IMR-90 (cell line): ENCODE measurements at places on chromosomes 5 and 9. TPM values are rescaled to one million over a fixed set of nuclear protein-coding genes. Genes with fewer than 3 reads are reported as not detected.

DNA sequence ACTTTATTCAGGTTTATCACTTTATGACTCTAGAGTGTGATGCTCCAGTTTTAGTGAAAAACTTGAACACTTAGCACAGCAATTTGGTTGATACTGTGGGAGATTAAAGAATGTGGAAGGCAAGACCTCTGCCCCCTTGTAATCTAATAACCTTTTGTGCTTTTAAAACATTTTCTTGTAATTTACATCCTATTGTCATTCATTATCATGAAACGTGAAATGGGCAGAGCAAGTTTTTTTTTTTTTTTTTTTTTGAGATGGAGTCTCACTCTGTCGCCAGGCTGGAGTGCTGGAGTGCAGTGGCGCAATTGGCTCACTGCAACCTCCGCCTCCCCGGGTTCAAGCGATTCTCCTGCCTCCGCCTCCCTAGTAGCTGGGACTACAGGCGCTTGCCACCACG, 1.8 kb downstream of the PAIP2 start:
- no peak for DNase-seq

Gene C9
- not detected in 2 replicates for total RNA-seq

Gene MTX3
- 12.7 and 13.6 TPM in 2 replicates for total RNA-seq

- DNase-seq, result no peak
Observed at GRCh38 chr5:154162539-154163151, 27.9 kb upstream of the GALNT10 start.

Gene PCDHA9
- total RNA-seq, result under 0.01 TPM in 2 replicates

- DNase-seq, result no peak
Observed at GRCh38 chr5:3993856-3994473, 398.3 kb downstream of the IRX1 start.

GRCh38 chr5:171158581-171158980, 150.5 kb upstream of the TLX3 start:
- DNase-seq, result no peak

- no peak for DNase-seq
Observed at GRCh38 chr5:18243846-18244245, 609.6 kb downstream of the TAF11L14 start.

Gene ABCA1
- total RNA-seq, result 43.6 and 52.2 TPM in 2 replicates

GRCh38 chr5:113896789-113897188, 383.3 kb downstream of the YTHDC2 start:
- no peak for DNase-seq

DNA sequence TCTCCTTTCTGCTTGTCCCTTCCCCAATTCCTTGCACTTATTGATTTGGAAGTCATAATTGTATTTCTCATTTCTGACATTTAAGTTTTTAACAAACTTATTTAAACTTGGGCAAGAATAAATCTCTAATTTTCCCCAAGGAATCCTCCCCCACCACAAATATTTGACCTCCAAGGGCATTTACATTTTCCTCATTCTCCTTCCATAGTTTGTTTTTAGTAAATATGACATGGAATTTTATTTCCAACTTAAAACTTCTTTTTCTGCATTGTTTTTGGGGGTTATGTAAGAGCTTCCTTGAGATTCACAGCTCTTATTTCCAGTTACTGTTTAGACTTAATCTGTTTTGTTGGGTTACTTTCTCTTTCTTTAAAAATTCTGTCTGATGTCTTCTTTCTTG, 64.9 kb downstream of the ZNF618 start:
- DNase-seq, result peak; percentile 21

DNA sequence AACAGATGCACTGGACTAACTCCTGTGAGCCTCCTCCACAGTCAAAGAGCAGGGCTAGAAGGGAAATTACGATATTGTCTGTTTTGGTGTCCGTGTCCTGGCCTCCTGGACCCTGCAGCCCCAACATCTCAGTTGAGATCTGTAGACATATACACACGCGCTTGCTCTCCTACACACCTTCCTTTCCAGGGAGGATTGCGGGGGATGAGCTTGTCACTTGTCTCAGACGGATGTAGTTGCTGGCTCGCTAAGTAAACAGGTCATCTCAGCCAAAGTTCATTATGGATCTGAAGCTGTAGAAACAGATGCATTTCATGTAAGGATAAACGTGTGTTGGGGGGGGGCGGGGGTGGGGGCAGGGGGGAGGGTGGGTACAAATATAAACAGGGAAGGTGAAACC, 549.3 kb downstream of the CCDC171 start:
- no peak for DNase-seq

DNA sequence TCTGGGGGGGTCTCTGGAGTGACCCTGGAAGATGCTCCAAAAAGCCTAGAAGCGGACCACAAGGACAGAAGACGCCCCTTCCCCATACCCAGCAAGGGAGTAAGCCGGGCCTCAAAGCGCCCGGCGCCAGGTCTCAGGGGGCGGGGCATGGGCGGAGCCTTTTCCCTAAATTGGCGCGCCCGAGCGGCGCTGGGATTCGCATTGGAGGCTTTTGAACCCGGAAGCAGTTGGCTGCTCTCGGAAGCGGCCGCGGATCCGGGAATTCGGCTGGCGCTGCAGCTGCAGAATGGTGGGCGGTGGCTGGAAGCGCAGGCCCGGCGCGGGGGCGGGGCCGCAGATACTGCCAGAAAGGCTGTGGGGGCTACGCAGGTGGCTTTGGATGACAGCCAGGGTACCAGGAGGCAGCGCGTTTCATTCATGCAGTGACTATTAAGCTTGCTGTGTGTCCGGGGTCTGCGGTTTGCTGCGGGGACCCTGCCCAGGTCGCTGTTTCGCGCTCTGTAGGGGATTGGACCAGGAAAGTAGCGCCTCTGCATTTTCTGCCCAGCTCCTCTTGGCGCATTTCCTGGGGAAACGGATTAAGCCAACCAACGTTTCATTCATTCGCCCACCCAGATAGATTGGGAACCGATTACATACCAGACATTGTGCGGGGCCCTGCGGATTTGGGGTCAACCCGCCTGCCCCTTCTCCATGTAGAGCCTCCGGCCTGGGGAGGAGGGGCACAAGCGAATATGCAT, 83.0 kb upstream of the FREM1 start:
- DNase-seq, result peak; percentile 54

DNA sequence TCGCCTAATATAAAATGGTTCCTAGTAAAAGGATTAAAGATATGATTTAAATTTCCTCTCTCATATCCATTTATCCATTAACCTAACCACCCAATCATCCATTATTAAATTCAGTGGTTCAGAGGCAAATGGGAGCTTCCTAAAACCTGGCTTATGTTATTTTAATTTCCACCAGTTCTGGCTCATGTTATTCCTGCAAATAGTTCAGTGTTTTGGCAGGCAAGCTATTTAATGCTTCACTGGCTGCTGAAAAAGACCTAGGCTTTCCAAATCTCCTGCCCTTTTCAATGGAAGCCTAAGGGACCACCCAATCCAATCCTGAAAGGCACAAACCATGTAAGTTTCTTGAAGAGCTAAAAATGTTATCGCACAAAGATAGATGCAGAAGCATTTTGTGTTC, 52.3 kb downstream of the POC5 start:
- DNase-seq, result no peak

DNA sequence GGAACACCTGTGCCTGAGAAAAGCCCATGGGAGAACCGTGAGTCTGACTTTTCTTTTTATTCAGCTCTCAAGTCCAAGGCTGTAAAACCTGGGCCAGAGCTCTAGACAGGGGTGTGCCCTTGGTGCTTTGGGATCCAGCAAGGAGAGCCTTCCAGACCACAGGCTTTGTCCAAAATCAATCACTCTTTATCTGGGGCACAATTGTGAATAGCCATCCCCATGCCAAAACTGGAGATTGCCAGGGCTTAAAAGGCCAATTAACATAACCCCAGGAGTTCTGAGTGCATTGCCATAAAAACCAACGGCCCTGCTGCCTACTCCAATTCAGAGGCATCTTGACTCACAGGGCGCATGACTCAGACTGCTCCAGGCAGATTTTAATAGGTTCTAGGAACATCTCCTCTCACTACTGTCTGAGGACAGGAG, 391.8 kb downstream of the ARHGEF28 start:
- DNase-seq, result peak; percentile 47

GRCh38 chr9:120904978-120905301, 21.7 kb downstream of the TRAF1 start:
- no peak for DNase-seq

DNA sequence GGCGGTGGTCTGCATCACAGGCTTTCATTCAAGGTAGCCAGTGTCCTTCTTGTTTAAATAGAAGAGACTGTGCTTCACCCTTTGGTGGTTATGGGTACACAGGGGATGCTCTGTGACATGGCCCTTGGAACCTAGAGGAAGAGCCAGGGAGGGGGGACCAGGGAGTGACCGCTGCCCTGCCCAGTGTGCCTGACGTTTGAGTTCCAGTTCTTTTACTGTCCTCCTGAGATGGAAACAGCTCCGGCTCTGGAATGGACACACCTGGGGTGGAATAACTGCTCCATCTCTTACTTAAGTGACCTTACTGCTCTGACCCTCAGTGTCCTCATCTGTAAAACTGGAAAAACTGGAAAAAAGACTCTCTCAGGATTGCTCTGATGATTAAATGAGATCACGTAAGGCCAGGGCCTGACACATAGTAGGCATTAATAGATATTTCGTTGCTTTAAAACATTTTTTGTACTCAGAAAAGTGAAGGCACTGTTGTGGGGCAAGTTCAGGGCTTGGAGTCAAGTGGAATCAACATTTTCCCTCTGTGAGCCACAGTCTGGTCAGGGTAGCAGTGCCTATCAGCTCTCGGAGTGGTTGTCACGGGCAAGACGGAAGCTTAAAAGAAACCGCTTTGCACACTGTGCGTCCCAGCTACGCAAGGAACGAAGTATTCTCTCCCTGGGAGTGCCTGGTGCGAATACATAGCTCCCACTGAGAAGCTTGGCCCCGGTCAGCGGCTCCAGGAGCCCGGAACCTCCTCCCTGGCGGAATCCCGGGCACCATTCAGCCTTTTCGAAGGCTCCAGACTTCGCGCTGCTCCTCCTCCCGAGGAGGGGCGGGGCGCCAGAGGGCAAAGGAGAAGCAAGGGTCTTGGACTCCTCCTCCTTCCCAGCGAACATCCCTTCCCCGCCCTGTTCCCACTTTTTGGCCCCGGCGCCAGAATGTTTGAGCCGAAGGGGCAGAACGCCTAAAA, 5.8 kb downstream of the POU4F3 start:
- DNase-seq, result no peak

DNA sequence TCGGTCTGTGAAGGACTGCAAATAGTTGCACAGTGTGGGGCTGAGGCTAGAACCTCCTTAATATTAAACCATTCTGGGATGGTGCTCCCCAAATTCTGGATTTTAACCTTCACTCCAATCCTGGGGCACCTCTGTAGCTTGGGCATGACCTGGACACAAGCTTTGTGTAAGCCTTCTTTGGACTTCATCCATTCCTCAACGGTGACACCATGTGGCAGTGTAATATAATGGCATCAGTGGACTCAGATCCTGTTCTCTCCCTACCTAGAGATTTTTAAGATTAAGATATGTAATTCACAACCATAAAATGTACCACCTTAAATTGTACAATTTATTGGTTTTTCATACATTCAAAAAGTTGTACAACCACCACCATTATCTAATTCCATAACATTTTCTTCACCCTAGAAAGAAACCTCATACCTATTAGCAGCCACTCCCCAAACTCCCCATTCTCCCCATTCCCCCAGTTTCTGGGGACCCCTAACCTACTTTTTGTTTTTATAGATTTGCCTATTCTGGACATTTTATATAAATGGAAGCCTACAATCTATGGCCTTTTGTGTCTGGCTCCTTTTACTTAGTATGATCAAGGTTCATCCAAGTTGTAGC, 4.8 kb upstream of the PLGRKT start:
- DNase-seq, result peak; percentile 66

- DNase-seq, result peak; percentile 60
Observed at GRCh38 chr9:133125941-133126696, 5.1 kb upstream of the RALGDS start.

DNA sequence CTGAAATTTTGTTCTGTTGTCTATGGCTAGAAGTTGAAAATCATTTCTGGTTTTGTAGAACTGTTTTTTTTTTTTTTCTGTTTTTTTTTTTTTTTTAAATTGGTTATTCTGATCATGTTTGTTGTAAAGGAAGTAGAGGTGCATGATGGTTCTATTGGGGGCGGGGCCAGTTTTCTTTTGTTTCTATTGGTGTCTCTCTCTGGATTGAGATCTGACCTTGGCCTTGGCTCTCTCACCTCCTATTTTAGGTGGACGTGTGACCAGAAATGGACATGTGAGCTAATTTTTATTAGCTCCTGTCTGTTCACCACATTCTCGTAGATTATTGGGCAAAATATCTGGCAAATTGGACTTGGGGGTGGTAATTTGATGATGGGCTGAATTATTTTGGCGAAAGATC, 3.2 kb downstream of the ZNF618 start:
- no peak for DNase-seq

GRCh38 chr5:52692606-52693005, 95.1 kb upstream of the ITGA1 start:
- DNase-seq, result peak; percentile 13

- DNase-seq, result no peak
Observed at GRCh38 chr9:90476058-90476457, 166.6 kb downstream of the DIRAS2 start.

DNA sequence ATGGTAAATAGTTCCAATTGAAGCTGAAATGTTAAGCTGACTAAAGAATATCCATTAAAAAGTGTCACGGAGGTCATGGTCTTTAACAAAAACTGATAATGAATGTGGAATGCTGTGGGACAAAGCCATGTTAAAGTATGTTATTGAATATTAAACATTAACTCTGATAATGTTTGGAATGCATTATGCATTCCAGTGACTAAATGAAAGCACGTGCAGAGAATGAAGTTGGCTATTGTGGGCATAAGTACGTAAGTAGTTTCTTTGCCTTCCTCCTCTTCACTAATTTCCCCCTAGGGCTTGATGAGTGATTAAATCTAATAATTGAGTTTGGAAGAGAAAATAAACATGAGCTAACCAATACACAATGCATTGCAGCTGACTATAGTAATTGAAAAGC, 640.4 kb upstream of the CDH10 start:
- DNase-seq, result no peak

- DNase-seq, result no peak
Observed at GRCh38 chr5:73909474-73909873, 283.5 kb downstream of the ARHGEF28 start.

GRCh38 chr9:80928697-80929096, 760.6 kb downstream of the TLE1 start:
- no peak for DNase-seq

Gene BRINP1
- under 0.01 TPM in 1 of 2 replicates, not detected in the other for total RNA-seq

Gene PPP3R2
- total RNA-seq, result not detected in 2 replicates

Gene OR1J2
- not detected in 2 replicates for total RNA-seq

- no peak for DNase-seq
Observed at GRCh38 chr5:170261528-170262043, 28.8 kb downstream of the C5orf58 start.

- DNase-seq, result no peak
Observed at GRCh38 chr5:36279054-36279698, 22.5 kb downstream of the RANBP3L start.

GRCh38 chr5:61311056-61311610, 20.9 kb upstream of the ZSWIM6 start:
- no peak for DNase-seq

DNA sequence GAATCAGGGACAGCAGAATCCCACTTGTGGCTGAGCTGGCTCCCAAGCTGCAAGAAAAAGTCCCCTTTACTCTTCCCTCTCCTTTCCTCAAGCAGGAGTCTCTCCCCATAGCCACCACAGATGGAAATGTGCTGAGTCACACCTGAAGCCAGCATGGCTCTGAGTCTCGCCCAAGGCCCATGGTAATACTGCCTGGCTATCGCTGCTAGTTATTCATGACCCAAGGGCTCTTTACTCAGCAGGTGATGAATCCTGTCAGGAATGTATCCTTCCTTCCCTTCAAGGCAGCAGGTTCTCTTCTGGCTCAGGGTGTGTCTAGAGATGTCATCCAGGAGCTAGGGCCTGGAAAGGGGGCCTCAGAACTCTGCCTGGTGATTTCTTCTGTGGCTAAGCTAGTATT, 403.3 kb upstream of the PTPRD start:
- no peak for DNase-seq

- peak; percentile 21 for DNase-seq
Observed at GRCh38 chr9:3736161-3736560, 210.4 kb upstream of the RFX3 start.

Gene PRR16
- total RNA-seq, result 9.9 and 10.6 TPM in 2 replicates
